Amygdala (tissue), 56 donors: ENCODE measurements at places on chromosomes 2 and 18.

GRCh38 chr2:63432373-63432772 lies 155.9 kb downstream of the WDPCP start:
- DNase-seq = no peak

DNA sequence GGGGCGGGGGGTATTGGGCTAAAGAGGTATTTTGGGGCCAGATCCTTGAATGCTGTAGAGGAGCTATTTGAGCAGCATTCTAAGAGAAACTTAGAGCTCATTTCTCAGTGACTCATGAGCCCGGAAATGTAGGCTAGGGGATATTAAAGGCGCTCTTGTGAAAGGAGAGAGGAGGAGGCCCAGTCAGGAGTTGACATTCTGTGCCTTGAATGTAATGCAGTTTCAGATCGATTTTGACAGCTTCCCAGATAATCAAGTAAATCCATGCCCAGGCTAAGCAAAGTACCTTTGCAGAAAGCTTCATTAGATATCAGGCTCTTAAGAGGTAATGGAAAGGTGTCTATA lies 1.5 kb downstream of the CAB39 start:
- no peak for DNase-seq

- no peak for DNase-seq
Measured at GRCh38 chr2:10765461-10765860, 44.0 kb downstream of the ATP6V1C2 start.

DNA sequence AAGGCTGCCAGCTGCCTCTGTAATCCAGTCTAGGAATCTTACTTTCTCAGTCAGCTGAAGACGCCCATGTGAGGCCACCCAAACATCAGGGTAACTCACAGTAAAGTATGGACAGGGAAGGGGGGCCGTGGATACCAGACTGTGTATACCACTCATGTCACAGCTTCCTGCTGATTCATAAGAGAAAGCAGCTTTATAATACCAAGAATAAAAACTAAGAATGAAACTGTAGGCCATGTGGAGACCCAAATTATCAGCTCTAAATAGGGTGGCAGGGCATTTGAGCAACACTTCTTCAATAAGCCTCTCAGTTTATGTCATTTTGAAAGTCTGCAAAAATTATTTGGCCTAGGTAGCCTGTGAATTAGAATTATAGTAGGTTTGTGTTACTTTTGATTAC lies 115.0 kb upstream of the CDCA7 start:
- DNase-seq = no peak

GRCh38 chr18:2448565-2449151 lies 122.6 kb downstream of the METTL4 start:
- no peak for DNase-seq

GRCh38 chr2:241228081-241228859 lies 39.8 kb downstream of the ANO7 start:
- DNase-seq = no peak

GRCh38 chr2:67240507-67240906 lies 156.6 kb upstream of the ETAA1 start:
- DNase-seq = no peak

- no peak for DNase-seq
Measured at GRCh38 chr18:6929370-6930102, 188.1 kb downstream of the LAMA1 start.

- DNase-seq = no peak
Measured at GRCh38 chr2:241983571-241984270, 114.2 kb downstream of the RTP5 start.

GRCh38 chr2:225270861-225271260 lies 128.6 kb upstream of the NYAP2 start:
- DNase-seq = no peak

GRCh38 chr18:45136381-45137086 lies 455.8 kb downstream of the SETBP1 start:
- DNase-seq = no peak

DNA sequence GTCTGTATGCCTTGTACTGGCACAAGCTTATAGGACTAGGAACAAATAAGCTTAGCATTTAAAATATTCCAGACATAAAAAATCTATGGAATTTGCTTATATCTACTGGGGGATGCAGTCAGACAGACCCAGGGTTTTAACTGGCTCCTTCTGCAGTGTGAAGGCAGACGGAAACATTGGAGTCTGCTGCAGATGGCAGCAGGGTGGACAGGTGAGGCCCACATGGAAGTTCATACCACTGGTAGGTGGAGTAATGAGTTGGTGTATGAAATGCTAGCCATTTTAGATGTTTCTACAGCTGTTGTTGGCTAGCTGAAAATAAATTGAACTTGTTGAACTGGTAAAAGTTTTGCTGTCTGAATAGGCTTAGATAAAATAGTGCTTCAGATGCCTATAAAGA lies 17.7 kb downstream of the SPTBN1 start:
- no peak for DNase-seq

DNA sequence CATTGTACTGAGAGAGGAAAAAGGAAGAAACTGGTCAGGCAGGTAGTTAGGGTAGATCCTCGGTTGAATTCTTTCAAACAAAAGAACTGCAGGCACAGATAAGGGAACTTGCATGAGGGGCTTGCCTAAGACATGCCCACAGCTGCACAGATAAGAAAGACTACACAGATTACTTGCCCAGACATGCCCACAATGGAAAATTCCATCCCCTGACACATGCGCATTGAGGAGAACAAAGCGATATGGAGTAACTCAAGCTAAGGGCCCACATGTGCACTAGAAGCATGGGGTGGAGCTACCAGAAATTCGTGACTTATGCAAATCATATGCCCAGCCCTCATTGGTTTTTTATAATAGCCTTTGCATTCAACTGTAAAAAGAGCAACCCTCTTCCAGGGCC lies 181.3 kb upstream of the ZNF521 start:
- no peak for DNase-seq

DNA sequence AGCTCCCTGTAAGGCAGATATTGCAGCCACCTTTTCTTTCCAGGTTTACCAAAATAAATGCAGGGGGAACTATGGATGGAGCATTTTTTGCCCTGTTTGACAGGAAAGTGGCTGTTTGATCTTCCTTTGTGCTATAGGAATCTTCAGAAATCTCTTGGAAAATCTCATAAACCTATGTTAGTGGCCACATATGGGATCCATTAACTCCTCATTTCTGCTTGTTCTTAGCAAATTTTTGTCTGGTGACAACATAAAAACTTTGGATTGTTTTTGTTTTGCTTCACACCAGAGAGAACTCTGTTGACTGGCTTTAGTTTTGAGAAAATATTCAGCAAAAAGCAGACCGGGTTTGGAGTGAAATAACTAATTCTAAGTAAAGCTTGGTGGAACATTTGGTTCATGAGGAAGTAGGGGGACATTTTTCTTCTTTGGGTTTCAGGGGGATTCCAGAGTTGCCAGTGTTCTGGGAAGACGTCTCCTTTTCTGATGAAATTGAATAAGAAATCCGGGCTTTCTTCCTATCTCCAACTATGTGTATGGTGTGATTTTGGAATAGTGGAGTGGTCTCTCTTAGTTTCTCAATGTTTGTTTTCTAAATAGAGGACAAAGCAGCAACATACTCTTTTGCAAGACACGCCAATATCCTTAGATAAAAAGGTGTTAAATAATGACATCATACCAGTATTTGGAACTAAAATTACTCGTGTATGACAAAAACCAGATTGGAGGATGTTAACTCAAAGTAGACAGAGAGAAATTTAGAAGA lies 174.4 kb downstream of the ICOS start:
- no peak for DNase-seq

GRCh38 chr2:102489646-102490045 lies 16.6 kb downstream of the SLC9A4 start:
- DNase-seq = no peak

- DNase-seq = no peak
Measured at GRCh38 chr2:43025709-43026295, 200.6 kb downstream of the ZFP36L2 start.

DNA sequence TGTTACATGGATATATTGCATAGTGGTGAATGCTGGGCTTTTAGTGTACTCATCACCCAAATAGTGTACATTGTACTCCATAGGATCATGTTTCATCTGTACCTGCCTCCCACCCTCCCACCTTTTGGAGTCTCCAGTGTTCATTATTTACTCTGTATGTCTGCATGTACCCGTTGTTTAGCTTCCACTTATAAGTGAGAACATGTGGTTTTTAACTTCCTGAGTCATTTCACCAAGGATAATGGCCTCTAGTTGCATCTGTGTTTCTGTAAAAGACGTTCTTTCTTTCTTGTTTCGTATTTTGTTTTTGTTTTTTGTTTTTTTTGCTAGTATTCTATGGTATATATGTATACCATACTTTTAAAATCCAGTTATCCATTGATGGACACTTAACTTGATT lies 107.5 kb downstream of the MSTN start:
- no peak for DNase-seq

DNA sequence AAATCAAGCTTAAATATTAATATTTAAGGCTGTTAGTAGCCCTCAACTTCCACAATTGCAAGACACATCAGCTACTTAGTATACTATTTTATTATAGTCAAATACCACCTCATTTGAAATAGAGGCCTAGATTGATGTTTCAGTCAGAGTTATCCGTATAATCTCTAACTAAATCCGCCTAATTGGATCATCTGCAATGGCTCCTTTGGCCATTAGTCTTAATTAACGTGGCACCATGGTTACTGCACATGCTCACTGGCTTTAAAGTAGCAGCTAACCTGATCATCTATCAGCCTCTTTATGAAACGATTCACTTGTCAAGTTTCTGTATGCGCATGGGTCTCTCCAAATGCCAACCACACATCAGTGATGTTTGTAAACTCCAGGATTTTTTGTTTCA lies 112.3 kb downstream of the COLEC12 start:
- DNase-seq = no peak

- DNase-seq = no peak
Measured at GRCh38 chr2:240519396-240520129, 38.2 kb downstream of the ANKMY1 start.
